Motor neuron (in vitro differentiated cells): ENCODE measurements at places on chromosomes 16 and 17. TPM values are rescaled to one million over a fixed set of nuclear protein-coding genes. Genes with fewer than 3 reads are reported as not detected.

Gene TNP2
- 0.53 and 0.66 TPM in 2 replicates for total RNA-seq

Gene MRTFB
- 9.7 and 12.3 TPM in 2 replicates for total RNA-seq

Gene CPHXL2
- total RNA-seq = 1.2 and 1.5 TPM in 2 replicates

Gene CDK10
- total RNA-seq = 18.3 and 25.7 TPM in 2 replicates

Gene DOC2B
- total RNA-seq = 16.3 and 22.9 TPM in 2 replicates

Gene RCVRN
- total RNA-seq = 0.09 TPM in 1 of 2 replicates, not detected in the other

Gene KRT24
- 0.17 TPM in 1 of 2 replicates, not detected in the other for total RNA-seq

Gene ITGA2B
- 2.5 and 3.4 TPM in 2 replicates for total RNA-seq

Gene NLGN2
- 16.7 and 22.0 TPM in 2 replicates for total RNA-seq

Gene TPPP3
- total RNA-seq = 2.4 TPM in 2 replicates

Gene KCNJ12
- total RNA-seq = 0.35 and 0.38 TPM in 2 replicates

Gene MBTD1
- total RNA-seq = 16.3 and 19.3 TPM in 2 replicates

Gene SLC4A1
- 0.15 TPM in 1 of 2 replicates, not detected in the other for total RNA-seq

Gene IKZF3
- 0.04 and 0.18 TPM in 2 replicates for total RNA-seq

Gene CD300H
- not detected in 2 replicates for total RNA-seq

Gene OTOP2
- total RNA-seq = 0.21 and 0.34 TPM in 2 replicates

Gene CEP131
- 30.8 and 34.3 TPM in 2 replicates for total RNA-seq

Gene FCSK
- 4.5 and 6.7 TPM in 2 replicates for total RNA-seq

Gene DNAH3
- total RNA-seq = 0.13 TPM in 1 of 2 replicates, not detected in the other

Gene GAST
- total RNA-seq = not detected in 2 replicates

Gene NATD1
- total RNA-seq = 3.8 and 3.9 TPM in 2 replicates

Gene KRT39
- not detected in 2 replicates for total RNA-seq

Gene SLC52A1
- total RNA-seq = 1.6 and 1.7 TPM in 2 replicates

Gene EVPL
- 0.14 and 0.62 TPM in 2 replicates for total RNA-seq

Gene PIRT
- total RNA-seq = 21.1 and 55.5 TPM in 2 replicates

Gene SLC6A2
- total RNA-seq = 0.23 and 0.26 TPM in 2 replicates

Gene PKMYT1
- total RNA-seq = 2.9 and 4.7 TPM in 2 replicates

Gene BCL7C
- 19.7 and 25.0 TPM in 2 replicates for total RNA-seq

Gene TOX3
- not detected in 2 replicates for total RNA-seq

Gene ALOX15B
- 0.15 TPM in 1 of 2 replicates, not detected in the other for total RNA-seq

Gene KLHL10
- total RNA-seq = 0.27 and 0.38 TPM in 2 replicates

Gene TMEM100
- 0.21 and 0.27 TPM in 2 replicates for total RNA-seq

Gene RNF112
- 1.7 and 3.6 TPM in 2 replicates for total RNA-seq

Gene CEP295NL
- 0.53 and 1.7 TPM in 2 replicates for total RNA-seq

Gene BCAS3
- 23.5 and 34.3 TPM in 2 replicates for total RNA-seq

Gene RTN4RL1
- total RNA-seq = 0.49 and 1.5 TPM in 2 replicates

Gene TRPV2
- 0.36 and 0.87 TPM in 2 replicates for total RNA-seq

Gene KRTAP4-5
- total RNA-seq = not detected in 2 replicates

Gene GABARAP
- 548 and 734 TPM in 2 replicates for total RNA-seq

Gene TEX19
- total RNA-seq = 0.14 TPM in 1 of 2 replicates, not detected in the other

Gene SLC38A8
- total RNA-seq = 0.47 TPM in 1 of 2 replicates, not detected in the other

Gene MT1X
- 1,739 and 1,765 TPM in 2 replicates for total RNA-seq

Gene RNF43
- 0.69 TPM in 1 of 2 replicates, not detected in the other for total RNA-seq

Gene SLC47A1
- 0.53 and 0.81 TPM in 2 replicates for total RNA-seq

Gene ABCA6
- 21.6 and 22.5 TPM in 2 replicates for total RNA-seq

Gene STH
- 1.6 TPM in 1 of 2 replicates, not detected in the other for total RNA-seq

Gene ZDHHC1
- 4.7 and 5.5 TPM in 2 replicates for total RNA-seq

Gene EPN3
- 0.21 TPM in 1 of 2 replicates, not detected in the other for total RNA-seq

Gene YPEL2
- total RNA-seq = 9.8 and 12.4 TPM in 2 replicates

Gene TMEM238L
- total RNA-seq = 1.1 and 4.9 TPM in 2 replicates

Gene HSF4
- 12.1 and 14.9 TPM in 2 replicates for total RNA-seq

Gene CHRNE
- total RNA-seq = 0.36 and 0.43 TPM in 2 replicates

Gene FOXL1
- 0.30 and 0.38 TPM in 2 replicates for total RNA-seq
